ENCODE measurements at places on chromosomes 16 and 17.

GRCh38 chr16:30561089-30561816, 3.1 kb upstream of the ZNF764 start:
- DNase-seq = no peak

GRCh38 chr16:20348365-20349185, 3.9 kb downstream of the UMOD start:
- DNase-seq = no peak

GRCh38 chr17:36657763-36658490, 56.5 kb downstream of the MRM1 start:
- DNase-seq = no peak

GRCh38 chr16:67489401-67490083, 6.2 kb upstream of the AGRP start:
- DNase-seq = no peak

GRCh38 chr16:3047387-3047720, 993 bp downstream of the MMP25 start:
- DNase-seq = no peak

DNA sequence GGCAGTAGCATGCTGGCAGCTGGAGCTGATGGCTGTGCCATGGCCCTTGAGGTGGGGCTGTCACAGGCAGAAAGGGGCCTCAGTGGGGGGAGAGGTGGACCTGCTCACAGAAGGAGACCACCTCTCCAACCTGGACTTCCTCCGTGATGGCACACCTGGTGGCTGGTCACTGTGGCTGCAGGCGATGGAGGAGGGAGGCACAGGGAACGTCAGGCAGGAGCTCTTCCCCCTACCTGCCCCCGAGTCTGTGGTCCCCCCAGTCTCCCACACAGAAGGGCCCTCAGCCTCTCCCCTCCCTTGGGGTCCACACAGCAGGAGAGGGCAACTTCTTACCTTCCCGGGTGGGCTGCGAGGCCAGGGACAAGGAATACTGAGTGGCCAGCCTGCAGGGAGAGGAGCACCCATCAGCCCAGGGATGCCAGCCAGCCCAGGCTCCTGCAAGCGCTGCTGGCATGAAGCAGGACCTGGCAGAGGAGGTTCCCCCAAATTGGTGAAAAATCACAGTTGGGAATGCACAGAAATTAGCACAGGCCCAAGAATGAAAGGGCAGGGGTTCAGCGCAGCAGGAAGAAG, 96.5 kb downstream of the GOSR1 start:
- no peak for DNase-seq

- no peak for DNase-seq
Observed at GRCh38 chr16:46961373-46962353, 11.8 kb downstream of the DNAJA2 start.

DNA sequence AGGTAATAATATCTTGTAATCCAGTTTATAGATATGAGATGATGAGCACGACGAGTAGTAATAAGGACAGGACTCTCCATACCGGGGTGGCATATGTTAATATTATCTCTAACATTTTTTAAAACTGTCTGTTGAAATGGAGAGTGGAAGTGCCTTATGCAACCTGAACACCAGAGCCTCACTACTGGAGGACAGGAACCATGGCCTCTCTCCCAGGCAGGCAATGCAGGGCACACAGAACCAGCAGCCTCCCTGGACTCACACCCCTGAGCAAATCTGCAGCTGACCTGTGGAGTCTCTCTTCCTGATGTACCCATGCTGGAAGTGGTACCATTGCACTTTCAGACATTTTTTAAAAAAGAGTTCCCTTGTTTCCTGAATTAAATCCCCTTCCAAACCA, 55.2 kb upstream of the ERN1 start:
- DNase-seq = no peak

- DNase-seq = no peak
Observed at GRCh38 chr16:89922477-89922883, 662 bp upstream of the TUBB3 start.

GRCh38 chr16:56936950-56937349, 5.0 kb downstream of the HERPUD1 start:
- DNase-seq = no peak

DNA sequence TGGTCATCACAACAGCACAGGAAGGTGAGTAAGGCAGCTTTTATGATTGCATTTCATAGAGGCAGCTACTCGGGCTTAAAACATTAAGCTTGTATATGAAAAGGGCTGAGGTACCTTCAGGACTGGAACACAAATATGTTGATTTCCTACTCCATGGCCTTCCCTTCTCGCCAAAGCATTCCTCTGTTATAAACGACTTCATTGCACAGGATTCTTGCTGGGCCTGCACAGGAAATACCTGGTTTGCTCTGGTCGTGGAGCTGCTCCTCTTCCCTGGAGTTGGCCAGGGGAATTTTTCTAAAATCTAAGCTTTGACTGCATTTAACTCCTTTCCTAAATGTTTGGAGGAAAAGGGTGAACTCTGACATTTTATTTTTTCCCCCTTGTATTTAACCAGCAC, 49.0 kb downstream of the CHD9 start:
- DNase-seq = no peak

- no peak for DNase-seq
Observed at GRCh38 chr16:3804426-3805016, 76.0 kb downstream of the CREBBP start.

- DNase-seq = no peak
Observed at GRCh38 chr17:34401165-34401564, 38.1 kb upstream of the CCL1 start.

DNA sequence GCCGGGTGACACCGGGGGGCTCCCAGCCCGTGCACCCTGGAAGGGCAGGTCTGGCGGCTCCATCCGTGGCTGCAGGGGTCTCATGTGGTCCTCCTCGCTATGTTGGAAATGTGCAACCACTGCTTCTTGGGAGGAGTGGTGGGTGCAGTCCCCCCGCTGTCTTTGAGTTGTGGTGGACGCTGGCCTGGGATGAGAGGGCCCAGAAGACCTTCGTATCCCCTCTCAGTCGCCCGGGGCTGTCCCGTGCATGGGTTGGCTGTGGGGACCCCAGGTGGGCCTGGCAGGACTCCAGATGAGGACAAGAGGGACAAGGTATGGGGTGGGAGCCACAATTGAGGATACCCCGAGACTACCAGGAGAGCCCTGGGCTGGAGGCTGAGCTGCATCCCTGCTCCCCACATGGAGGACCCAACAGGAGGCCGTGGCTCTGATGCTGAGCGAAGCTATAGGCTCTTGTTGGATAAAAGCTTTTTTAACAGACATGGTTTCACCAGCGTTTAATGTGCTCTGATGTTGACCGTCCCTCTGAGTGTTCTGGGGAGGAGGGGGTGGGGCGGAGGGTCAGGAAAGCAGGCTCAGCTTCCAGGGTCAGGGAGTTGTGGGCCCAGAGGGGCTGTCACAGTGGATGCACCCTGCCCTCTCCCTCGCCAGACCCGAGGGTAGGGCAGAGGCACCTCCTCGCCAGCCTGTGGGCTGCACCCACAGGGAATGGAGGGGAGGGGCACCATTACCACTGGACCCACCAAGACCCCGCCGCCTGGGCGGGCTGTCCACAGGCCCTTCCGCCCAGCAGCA, 5.4 kb downstream of the SPATA2L start:
- no peak for DNase-seq
